ENCODE measurements at places on chromosomes 6 and 20.

DNA sequence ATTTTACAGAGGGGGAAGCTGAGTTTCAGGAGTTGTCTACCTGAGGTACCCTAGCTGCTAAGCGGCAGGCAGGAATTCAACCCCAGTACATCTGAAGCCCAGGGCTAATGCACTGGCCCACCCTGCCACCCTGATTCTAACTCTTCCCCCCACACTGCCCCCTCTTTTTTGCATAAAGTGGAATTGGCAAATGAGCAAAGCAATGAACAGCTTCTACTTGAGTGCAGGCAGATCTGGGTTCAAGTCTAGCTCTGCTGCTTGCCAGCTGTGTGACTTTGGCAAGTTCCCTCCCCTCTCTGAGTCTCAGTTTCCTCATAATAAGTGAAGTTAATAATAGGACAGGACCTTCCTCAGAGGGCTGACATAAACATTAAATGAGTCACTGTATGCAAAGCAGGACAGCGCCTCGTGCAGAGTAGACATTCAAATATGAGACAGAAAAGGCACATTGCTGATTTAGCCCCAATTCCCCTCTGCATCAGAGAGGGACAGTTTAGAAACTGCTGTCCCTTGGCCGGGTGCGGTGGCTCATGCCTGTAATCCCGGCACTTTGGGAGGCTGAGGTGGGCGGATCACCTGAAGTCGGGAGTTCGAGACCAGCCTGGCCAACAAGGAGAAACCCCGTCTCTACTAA is 4.7 kb downstream of the ADA start:
- DNase-seq, result peak; percentile 39

DNA sequence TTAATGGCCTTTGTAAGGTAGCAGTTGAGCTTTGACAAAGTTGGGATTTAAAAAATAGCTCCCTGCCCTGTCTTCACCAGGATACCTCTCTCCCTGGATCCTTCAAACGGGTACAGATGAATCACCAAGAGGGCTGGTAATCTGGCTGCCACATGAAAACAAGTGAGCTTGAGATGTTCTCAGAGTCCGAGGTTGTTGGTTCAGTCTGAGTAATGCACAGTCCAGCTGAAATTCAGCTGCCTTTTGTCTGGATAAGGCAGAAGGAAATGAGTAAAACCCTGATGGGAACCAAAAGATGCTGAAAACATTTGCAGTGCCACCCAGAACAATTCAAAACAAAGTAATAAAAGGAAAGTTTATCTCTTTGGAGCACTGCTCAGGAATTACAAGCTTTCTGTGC is 86.8 kb downstream of the GJA1 start:
- DNase-seq, result peak; percentile 54

DNA sequence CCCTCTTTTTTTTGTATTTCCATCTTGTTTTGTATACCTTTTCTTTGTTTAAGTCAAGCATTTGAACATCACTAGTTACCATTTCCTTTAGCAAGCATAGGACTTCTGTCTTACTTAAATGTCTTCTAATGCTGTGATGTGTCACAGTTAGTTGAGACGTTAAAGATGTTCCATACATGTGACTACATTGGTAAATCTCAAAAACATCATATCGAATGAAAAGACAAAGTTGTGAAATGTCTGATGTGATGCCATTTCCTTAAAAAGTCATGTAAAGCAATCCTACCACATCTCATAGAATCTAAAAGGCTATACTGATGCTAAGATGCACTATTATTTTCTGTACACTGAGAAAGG is 26.8 kb downstream of the SLC16A10 start:
- no peak for DNase-seq

GRCh38 chr6:19167251-19167650 is 669.9 kb upstream of the ID4 start:
- DNase-seq, result no peak

GRCh38 chr20:2874456-2874855 is 1.2 kb downstream of the PTPRA start:
- DNase-seq, result no peak

DNA sequence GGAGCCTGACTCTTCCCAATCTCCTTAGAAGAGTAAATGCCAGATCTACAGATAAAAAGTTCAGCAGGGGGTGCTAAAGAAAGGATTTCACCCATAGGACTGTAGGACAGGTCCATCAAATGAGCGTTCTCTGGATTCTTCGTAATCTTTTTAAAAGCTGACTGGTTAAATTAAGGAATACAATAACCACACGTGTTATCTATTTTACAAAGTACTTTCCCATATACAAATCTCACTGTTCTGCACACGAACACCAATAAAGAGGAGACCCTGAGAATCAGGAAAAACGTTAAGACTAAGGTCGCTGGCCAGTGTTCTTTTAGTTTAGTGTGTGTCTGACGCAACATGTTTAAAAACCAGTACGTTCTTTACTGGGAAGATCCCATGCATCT is 542 bp downstream of the TUBE1 start:
- DNase-seq, result peak; percentile 72

- DNase-seq, result peak; percentile 41
These were observed 77.2 kb downstream of the PFDN4 start for GRCh38 chr20:54284928-54285704.

- no peak for DNase-seq
These were observed 56.4 kb upstream of the TTPAL start for GRCh38 chr20:44419131-44419844.

DNA sequence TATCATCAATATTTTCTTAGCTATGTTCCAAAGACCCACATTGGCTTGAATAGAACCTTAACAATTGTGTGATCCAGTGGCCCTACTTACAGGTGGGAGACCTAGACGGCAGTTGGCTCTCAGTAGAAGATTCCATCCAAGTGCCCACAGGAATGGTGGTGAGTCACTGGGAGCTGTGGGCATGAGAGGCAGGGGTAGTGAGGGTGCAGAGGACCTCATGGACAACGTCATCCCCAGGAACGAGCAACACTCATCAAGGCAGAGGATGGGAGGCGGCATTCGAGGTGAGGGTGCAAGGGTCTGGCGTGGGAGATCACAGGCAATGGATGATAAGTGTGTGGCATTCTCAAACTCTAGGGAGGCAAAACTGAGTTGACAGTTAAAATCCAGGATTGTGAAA is 17.5 kb upstream of the SPO11 start:
- no peak for DNase-seq

- no peak for DNase-seq
These were observed 121.5 kb upstream of the CNR1 start for GRCh38 chr6:88287696-88288095.

DNA sequence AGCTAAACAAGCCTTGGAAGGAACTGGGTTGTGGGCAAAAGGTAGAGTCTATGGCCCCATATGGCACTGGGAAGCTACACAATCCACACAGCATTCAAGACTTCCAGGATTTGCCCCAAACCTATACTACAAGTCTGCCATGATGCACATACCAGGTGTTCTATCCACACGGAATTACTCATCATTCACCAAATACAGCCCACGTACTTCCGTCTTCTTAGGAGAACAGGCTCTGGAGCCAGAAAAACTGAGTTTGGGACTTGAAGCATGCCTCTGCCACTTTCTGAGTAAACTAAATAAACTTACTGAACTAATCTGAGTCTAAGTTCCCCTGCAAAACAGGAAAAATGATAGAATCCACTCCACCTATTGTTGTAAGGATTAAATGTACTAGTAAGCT is 28.6 kb downstream of the RIMS4 start:
- no peak for DNase-seq

DNA sequence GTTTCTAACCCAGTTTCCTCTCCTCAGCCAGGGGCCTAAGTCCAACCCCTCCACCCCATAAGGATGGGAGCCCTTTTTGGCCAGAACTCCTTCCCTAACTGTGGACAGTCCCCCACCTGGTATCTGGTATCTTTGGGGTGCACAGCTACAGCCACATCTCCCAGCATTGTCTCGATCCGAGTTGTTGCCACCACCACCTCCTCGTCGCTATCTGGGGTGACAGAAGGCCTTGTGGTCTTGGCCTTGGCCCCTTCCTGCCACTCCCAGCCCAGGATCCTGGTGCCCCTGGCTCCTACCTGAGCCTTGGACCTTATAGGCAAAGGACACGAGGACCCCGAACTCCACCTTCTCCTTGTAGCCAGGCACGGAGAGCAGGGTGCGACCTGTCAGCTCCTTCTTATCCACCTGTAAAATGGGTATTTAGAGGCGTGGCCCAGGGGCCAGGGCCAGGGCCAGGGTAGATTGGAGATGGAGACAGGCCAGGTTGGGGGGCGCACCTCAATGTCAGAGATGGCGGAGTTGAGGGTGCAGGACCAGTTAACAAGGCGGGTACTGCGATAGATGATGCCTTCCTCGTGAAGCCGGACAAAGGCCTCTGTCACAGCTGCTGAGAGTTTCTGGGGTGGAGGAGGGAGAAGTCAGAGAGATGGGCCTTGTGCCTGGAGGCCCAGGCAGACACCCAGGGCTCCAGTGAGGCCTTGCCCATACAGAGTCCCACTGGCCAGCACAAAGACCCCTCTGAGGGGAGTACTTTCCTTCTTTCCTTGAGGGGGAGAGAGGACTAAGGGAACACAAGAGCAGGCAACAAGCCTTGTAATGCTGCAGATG is 7.2 kb upstream of the VWA7 start:
- DNase-seq, result no peak

- peak; percentile 25 for DNase-seq
These were observed 245.3 kb downstream of the OGFRL1 start for GRCh38 chr6:71533939-71534379.

GRCh38 chr6:122198922-122199321 is 200.5 kb upstream of the HSF2 start:
- no peak for DNase-seq

DNA sequence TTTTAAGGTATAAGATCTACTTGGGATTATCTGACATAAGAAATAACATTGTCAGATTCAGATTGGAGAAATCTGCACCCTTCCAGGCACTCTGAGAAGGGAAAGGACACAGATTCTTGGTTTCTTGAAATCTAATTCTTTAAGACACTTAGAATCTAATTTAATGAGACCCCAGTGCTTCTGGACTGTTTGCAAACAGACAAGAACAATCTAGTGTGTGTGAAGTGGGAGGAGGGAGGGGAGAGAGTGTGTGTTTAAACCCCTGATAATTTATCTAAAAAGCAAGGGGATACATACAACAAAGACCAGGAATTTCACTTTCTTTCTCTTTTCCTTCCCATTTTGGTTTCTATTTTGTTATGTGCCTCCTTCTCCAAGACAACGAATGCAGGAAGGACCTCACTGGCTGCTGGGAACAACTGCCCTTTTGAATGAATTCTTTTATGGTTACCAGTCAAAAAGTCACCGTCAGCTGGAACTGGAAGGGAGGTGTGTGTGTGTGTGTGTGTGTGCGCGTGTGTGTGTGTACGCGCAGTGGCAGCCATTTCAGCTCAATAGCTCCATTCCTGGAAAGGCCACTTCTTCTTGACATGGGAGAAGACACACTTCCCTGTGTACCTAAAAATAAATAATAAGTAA is 129.4 kb downstream of the BCAS1 start:
- DNase-seq, result no peak

DNA sequence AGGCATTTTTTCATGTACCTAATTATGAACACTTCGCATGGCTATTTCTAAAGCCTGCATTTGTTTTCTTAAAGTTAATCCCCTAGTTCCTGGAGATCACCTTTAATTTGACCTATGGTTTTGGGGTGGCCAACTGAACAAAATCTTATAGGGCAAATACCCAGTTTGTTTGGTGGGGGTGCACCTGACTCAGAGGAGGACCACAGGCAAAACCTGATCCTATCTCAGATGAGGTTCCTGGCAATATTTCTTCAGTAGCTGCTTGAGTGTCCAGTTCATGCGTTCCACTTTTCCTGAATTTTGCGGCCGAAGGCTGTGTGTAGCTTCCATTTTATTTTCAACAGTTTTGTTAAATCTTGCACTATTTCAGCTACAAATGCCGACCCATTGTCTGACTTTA is 10.3 kb upstream of the GMPR start:
- DNase-seq, result no peak

GRCh38 chr6:130906736-130907381 is 79.7 kb downstream of the SMLR1 start:
- peak; percentile 2 for DNase-seq

GRCh38 chr6:163643866-163644265 is 229.3 kb downstream of the QKI start:
- no peak for DNase-seq

Measured in RWPE1 (cell line).